ENCODE measurements at places on chromosomes 11 and 22.

DNA sequence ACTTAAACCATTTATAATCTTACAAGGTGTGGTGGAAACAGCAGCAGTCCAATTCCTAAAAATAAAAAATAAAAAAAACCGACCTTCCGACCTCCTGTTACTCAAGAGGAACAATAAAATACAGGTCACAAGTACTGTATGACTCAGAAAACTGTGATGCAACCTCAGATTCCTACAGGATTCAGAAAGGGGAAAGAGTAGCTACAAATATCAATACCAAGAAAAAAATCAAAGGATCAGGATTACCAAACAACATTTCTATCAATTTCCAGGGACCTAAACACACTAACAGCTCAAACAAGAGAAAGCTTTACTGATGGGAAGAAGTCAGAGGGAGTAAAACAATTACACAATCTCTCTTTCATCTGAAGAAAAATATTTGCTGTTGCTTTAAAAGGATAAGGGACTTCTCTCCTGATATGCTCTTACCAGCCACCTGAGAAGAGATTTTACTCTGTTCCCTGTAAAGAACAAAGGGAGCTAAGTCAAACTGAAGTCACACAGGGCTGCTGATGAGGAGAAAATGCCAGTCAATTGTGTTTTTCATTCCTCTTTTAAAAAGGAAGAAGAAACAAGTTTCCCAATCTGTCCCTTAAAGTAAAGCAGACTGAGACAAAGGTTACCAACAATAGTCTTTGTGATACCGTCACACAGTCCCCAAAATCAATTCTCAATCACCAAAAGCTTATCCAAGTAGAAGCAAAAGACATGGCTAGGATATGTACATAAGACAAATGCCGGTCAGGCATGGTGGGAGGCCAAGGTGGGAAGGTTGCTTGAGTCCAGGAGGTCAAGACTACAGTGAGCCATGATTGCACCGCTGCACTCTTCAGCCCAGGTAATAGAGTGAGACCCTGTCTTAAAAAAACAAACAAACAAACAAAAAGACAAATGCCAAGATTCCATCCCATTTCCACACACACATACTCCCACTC, 39.3 kb downstream of the AMBRA1 start:
- DNase-seq, result no peak
- H3K27ac ChIP-seq, result peak overlapping the region; percentile 69
- no peak overlapping the region for H3K4me3 ChIP-seq
- no peaks in the 10 kb centered on the region for H3K36me3 ChIP-seq

DNA sequence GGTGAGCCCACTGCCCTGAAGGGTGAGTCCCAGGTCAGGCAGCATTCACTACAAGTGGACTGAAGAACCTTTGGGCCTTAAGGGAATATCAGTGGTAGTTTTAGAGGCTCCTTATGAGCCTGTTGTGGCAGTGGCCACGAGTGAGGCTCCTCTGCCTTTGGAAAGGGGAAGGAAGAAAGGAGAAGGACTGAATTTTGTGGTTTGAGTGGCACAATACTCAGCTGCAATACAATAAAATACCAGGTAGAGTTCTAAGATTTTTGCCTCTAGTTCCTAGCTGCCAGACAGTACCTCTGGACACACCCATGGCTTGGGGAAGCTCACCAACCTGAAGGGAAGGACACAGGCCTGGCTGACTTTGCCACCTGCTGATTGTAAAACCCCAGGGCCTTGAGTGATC, 260.9 kb downstream of the DYNC2H1 start:
- H3K4me1 ChIP-seq, result no peaks in the 10 kb centered on the region
- peaks cover 5% of the 10 kb centered on the region for H3K36me3 ChIP-seq
- no peak overlapping the region for H3K4me3 ChIP-seq

- no peak overlapping the region for H3K4me3 ChIP-seq
- no peak for DNase-seq
- no peaks in the 10 kb centered on the region for H3K27me3 ChIP-seq
- no peaks in the 10 kb centered on the region for H3K36me3 ChIP-seq
- H3K27ac ChIP-seq, result no peak overlapping the region
Observed at GRCh38 chr11:120694726-120695125, 183.2 kb downstream of the GRIK4 start.

- peaks cover 28% of the 10 kb centered on the region for H3K36me3 ChIP-seq
- H3K27me3 ChIP-seq, result no peaks in the 10 kb centered on the region
- no peaks in the 10 kb centered on the region for H3K4me1 ChIP-seq
- H3K4me3 ChIP-seq, result no peak overlapping the region
- no peak overlapping the region for H3K27ac ChIP-seq
Observed at GRCh38 chr11:113828191-113828590, 47.2 kb downstream of the USP28 start.

GRCh38 chr11:214083-214482, 6.6 kb downstream of the RIC8A start:
- H3K4me1 ChIP-seq, result peaks cover 13% of the 10 kb centered on the region
- DNase-seq, result no peak
- H3K27me3 ChIP-seq, result no peaks in the 10 kb centered on the region

GRCh38 chr22:50517495-50518260, 7.7 kb downstream of the SCO2 start:
- peaks cover 3% of the 10 kb centered on the region for H3K4me1 ChIP-seq
- DNase-seq, result no peak
- H3K4me3 ChIP-seq, result no peak overlapping the region
- H3K36me3 ChIP-seq, result peaks cover 47% of the 10 kb centered on the region
- no peaks in the 10 kb centered on the region for H3K27me3 ChIP-seq

- H3K4me1 ChIP-seq, result no peaks in the 10 kb centered on the region
- H3K27me3 ChIP-seq, result no peaks in the 10 kb centered on the region
- no peak for DNase-seq
- H3K4me3 ChIP-seq, result no peak overlapping the region
Observed at GRCh38 chr11:110878513-110878912, 166.3 kb upstream of the ARHGAP20 start.

GRCh38 chr11:77019976-77020595, 14.1 kb upstream of the B3GNT6 start:
- H3K27ac ChIP-seq, result no peak overlapping the region
- H3K27me3 ChIP-seq, result no peaks in the 10 kb centered on the region
- H3K36me3 ChIP-seq, result peaks cover 1% of the 10 kb centered on the region
- no peaks in the 10 kb centered on the region for H3K4me1 ChIP-seq
- DNase-seq, result no peak

DNA sequence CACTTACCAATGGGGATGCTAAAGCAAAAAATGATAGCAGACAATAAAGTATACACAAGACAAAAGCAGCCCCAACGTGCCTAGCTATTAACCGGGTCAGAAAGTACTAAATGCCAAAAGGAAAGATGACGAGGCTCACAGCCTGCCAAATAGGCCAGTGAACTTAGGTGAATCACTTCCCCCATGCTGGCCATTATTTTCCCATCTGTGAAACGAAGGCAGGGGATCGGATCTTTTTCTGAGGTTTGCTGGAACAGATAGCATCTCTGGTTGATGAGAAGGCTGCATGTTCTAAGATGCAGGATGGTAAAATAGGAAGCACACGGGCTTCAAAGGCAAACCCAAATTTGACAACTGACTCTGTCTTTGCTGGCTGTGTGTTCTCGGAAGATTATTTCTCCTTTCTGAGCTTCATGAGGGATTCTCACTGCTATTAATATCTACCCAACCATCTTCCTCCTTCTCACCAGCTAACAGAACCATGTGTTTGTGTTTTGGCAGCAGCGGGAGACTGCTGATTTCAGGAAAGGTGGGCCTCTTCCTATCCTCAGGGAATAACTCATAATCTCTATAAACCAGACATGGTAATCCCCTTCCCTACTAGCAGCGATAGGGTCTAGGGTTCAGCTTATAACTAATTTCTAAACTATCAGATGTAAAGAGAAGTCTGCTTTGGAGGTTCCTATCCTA, 390.7 kb downstream of the LARGE1 start:
- no peaks in the 10 kb centered on the region for H3K27me3 ChIP-seq
- H3K4me1 ChIP-seq, result peaks cover 10% of the 10 kb centered on the region
- no peak overlapping the region for H3K4me3 ChIP-seq
- H3K36me3 ChIP-seq, result no peaks in the 10 kb centered on the region
- H3K27ac ChIP-seq, result no peak overlapping the region

GRCh38 chr11:130719220-130719915, 196.9 kb downstream of the SNX19 start:
- no peaks in the 10 kb centered on the region for H3K27me3 ChIP-seq
- peaks cover 6% of the 10 kb centered on the region for H3K4me1 ChIP-seq
- peak; percentile 64 for DNase-seq
- H3K4me3 ChIP-seq, result no peak overlapping the region
- no peak overlapping the region for H3K27ac ChIP-seq

DNA sequence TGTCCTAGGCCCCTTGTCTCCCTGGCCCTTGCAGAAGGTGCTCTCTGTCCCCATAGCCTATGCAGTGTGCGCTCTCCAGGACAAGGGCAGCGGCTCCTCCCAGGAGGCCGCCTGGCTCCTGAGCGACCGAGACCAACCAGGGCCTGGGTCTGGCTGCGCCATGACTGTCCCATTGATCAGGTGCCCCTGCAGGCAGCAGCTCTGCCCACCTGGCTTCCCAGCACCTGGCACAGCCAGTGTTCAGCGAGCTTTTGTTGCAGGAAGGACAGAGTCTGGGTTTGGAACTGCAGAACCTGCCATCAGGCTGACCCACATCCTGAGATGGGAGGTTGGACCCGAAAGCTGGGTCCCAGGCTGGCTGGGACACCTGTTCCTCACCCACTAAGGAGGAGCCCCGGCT, 1001.1 kb downstream of the BRD1 start:
- no peak overlapping the region for H3K27ac ChIP-seq
- no peak overlapping the region for H3K4me3 ChIP-seq
- no peak for DNase-seq
- no peaks in the 10 kb centered on the region for H3K27me3 ChIP-seq

All from lung (tissue), 17 donors.